ENCODE measurements at places on chromosomes 11 and 22.

- DNase-seq: no peak
These were observed 9.6 kb upstream of the MOB2 start for GRCh38 chr11:1496091-1496760.

DNA sequence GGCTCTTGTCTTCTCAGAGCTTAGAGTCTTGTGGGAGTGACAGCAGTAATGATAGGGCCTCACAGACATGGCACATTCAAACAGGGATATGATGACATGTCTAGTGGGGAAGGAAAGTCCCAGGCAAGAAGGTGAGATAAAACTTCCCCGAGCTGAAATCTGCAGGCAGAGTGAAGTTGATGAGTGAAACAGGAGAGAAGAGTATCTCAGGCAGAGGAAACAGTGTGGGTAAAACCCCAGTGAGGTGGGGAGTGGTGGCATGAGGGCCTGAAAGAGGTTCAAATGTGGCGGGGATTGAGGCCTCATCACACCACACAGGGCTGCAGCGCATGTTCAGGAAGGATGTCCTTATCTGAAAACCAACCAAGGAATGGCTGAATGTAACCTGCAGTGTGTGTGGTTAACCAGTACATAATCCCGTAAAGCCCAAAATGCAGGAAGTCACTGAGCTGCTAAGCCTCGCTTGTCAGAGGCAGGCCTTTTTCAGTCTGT is 153.8 kb upstream of the E2F8 start:
- no peak for DNase-seq

- DNase-seq: no peak
These were observed 100.6 kb upstream of the HSD17B12 start for GRCh38 chr11:43579919-43580276.

- no peak for DNase-seq
These were observed 1.7 kb downstream of the FCHSD2 start for GRCh38 chr11:73140213-73141030.

GRCh38 chr11:102120437-102120973 is 10.3 kb downstream of the YAP1 start:
- no peak for DNase-seq

DNA sequence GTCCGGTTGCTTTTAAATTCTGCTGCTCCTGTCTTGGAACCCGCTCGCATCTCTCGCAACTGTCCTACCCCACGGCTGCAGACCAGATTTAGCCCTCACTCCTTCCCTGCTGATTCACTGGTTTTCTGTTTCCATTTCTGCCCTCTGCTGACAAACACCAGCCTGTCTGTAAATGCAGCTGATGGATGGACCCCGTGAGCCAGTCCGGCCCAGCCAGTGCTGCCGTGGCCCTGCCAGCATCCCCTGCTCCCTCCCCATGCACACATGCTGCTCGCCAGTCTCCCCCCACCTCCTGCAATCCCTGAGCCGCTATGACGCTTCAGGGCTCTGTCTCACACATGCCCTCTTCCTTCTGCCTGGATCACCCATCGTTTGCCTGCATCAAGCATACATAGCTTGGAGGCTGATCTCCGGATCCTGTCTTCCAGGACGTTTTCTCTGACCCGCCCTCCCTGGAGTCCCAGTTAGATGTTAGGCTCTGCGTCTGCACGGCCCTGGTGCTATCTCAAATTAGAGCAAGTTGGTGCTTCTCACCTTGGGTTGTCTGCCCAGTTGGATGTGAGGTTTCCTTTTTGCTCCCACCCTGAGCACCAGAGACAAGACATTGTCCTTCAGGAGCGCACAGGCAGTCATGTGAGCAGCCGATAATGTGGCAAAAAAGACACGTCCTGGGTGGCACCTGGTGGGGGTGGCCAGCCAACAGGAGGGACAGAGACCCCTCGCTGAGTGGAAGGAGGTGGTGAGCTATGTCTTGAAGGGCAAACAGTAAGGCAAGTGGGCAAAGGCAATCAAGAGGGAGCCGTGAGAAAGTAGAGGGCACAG is 4.3 kb upstream of the ACR start:
- DNase-seq: no peak

GRCh38 chr11:61325649-61326414 is 7.1 kb downstream of the DDB1 start:
- no peak for DNase-seq

GRCh38 chr11:105023003-105023402 is at the start of gene CASP5:
TSS of gene CASP5 (minus strand) at chr11:105023168. CDS start at chr11:105023136, 32 bp downstream.
- DNase-seq: no peak

DNA sequence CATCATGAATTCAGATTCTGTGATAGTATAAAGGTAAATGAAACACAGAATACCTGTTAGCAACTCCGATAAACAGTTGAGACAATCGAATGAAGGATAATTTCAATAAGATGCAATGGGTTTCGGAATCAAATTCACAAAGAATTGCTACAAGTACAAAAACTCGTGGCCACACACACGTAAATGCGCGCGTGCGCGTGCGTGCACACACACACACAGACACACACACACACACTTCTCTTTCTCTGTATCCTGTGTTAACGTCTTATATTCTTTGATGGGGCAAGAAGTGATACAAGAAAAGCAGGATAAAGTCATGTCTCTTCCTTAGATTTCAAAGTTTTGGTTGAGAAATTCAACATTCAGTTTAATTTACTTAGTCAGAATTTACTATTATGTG is 57.2 kb downstream of the FOLH1 start:
- no peak for DNase-seq

- no peak for DNase-seq
These were observed 79.7 kb upstream of the SHISAL1 start for GRCh38 chr22:44392446-44392921.

Data from HepG2 (cell line).